IMR-90 (cell line): ENCODE measurements at places on chromosomes 1 and 21.

DNA sequence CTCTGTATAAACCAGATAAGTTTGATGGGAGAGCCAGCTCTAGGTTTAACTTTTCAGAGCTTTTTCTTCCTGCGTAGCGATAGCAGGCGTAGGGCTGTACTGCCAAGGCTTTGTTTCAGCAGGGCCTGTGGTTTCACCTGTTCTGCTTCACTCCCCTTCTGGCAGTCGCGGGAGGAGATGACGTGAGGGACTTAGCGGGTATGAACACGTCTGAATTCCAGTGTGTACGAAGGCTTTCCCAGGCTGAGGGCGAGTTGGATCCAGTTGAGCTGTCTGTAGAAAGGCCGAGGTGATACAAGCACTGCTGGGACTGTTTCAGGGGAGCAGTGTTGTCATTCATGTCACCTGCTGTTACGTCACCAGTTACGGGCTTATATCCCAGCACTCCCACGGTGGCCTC is 21.2 kb downstream of the PEX14 start:
- DNase-seq, result no peak

DNA sequence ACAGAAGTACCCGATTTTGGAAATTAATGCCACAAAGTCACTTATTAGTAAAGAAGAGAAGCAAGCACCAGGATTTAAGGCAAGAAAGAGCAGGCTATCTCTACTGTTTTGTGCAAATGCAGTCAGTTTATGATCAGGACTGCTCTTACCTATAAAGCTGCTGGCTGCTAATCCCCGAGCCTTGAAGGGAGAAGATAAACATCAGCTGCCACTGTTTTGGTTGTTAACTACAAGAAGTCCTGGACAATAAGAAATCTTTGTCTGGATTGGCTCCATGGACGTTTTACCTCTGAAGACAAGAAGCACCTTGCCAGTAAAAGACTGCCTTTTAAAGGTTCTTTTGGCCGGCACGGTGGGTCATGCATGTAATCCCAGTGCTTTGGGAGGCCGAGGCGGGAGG is 21.4 kb downstream of the FRRS1 start:
- no peak for DNase-seq

DNA sequence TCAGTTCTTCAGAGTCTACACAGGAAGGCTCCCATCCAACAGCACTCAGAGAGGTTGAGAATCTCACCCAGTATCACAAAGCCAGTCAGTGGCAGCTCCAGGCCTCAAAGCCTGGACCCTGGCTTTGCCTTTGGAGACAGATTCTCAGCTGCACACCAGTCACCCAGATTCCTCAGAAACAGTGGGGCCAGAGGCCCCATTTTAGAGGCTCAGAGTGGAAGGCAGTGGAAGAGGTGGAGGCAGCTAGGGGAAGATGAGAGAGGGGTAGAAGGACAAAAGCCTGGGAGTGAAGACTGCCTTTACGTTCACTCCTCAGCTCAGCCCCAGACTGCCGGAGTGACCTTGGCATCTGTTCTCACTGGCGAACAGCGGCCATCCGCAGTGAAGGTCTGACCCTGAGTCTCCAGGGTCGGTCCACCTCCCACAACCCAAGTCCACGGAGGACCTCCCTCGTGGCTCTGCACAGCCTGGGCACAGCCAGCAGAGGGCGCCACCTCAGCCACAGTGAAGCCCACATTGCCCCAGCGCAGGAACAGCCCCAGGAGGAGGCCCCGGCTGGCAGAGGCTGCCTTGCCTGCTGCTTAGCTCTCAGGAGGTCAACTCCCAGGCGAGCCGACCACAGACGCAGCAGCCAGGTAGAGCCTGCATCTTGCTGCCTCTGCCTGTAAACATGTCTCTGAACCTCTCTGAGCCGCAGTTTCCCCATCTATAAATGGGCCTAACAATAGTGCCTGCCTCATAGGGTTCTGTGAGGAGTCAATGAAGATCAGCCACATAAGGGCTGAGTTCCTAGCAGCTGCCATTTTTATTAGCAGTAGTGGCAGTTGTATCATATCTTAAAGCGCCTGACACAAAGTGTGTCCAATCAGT is 5.9 kb upstream of the FNDC5 start:
- no peak for DNase-seq

- DNase-seq, result peak; percentile 50
Measured at GRCh38 chr1:12148958-12149790, 17.6 kb upstream of the TNFRSF1B start.

DNA sequence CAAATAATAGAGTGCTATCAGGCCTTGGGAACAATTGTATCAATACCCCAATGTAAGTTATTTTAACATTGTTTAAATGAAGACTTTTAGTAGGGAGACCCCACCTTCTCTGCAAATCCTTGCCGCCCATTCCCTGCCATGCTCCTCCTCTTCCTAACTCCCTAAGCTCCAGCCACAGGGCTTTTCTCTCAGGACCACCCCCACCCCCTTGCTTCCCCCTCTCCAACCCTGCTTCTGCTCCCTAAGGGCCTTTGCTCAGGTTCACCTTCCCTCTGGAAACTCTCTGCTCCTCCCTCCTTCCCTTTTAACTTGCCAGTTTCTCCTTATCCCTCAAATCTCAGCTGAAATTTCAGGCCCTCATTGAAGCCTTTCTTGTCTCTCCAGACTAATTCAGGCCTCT is 16.8 kb downstream of the CCDC190 start:
- DNase-seq, result no peak

DNA sequence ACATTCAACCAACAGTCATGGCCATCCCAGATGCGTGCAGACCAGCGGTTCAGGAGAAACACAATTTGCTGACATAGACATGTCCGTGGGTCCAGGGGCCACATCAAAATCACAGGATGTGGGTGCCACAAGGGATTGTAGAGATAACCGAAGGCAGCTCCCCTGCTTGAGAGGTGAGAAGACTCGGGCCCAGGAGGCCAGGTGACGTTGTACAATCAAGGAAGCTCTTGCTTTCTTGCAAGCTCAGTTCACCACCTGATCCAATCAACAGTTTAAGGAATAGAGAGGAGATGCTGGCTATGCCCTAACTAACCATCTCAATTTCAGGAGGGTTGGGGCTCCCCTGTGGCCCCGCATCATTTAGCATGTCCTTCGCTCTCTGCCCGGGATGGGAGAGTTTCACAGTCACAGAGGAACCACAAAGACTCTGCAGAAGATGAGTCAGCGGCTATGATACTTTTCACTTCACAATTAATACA is 19.5 kb downstream of the UBASH3A start:
- DNase-seq, result no peak

- no peak for DNase-seq
Measured at GRCh38 chr1:112926858-112927257, 29.1 kb downstream of the SLC16A1 start.

- no peak for DNase-seq
Measured at GRCh38 chr1:199545780-199546179, 481.7 kb upstream of the NR5A2 start.

DNA sequence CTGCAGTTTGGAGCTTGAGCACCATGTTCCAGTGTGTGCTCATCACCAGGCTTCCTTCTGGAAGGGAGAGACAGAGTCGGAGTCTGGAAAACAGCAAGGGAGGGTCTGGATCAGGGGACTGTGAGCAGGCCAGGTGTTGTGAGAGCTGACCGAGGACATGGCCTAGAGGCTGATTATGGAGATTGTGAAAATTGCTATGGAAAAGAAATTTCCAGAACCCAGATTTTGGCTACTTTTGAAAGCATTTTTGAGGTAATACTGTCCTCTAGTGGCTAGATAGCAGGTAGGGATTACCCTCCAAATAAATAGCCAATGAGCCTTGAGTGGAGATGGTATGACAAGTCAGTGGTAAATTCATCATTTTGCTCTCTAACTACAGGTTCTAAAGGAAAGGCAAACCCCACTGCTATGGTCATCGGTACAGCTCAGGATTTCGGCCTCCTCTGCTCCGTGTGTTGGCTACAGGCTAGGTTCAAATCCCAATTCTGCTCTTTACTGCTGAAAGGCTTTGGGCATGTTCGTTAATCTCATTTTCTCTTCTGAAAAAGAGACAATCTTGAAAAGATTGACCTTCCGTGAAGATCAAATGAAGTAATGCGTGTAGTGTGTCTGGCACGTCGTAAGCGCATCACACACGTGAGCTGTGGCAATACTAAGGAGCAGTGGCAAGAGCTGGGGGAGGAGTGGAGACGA is 1.0 kb upstream of the HAO2 start:
- DNase-seq, result peak; percentile 45

DNA sequence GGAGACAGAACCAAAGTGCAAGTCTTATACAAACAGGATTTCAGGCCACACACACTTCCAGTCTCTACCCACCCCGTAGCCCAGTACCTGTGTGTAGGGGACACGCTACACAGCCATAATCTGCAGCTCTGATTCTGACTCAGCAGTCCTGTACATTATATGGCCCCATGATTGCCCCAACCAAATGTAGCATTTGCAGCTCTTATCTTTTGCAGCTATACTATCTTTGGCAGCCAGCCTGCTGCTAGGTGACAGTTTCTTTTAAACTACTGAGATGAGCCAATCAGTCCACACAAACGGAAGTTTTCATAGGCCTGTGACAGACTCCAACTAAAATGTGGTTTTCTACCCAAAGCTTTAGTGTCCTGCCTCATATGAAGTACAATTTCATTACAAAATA is 259.6 kb upstream of the ST6GALNAC5 start:
- DNase-seq, result no peak

DNA sequence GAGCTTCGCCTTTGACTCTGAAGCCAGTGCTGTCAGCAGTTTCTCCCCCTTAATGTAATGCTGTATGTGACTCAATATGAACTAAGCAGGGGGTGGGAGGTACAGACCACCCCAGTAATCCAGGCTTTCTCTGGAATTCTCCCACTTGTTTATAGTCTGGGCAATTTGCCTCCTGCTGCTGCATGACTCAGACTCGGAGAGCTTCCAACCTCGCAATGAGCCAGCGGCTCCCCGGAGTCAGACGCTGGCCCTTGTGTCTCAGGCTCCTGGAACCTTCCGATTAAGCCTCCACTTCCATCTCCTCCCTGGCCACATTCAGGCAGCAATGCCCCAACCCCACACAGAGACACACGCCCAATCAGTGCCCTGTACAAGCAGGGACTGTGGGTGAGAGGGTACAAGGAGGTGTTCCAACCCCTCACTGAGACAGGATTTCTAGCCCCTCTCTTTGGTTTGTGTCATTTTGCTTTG is 471.7 kb upstream of the VAMP3 start:
- peak; percentile 100 for DNase-seq

- peak; percentile 65 for DNase-seq
Measured at GRCh38 chr1:24111996-24112779, at the start of gene MYOM3. Gene MYOM3, minus strand, starts transcription at chr1:24112135. Its CDS starts 3,499 bp downstream, at chr1:24108636.

- no peak for DNase-seq
Measured at GRCh38 chr1:9078752-9079500, 9.5 kb upstream of the SLC2A5 start.

DNA sequence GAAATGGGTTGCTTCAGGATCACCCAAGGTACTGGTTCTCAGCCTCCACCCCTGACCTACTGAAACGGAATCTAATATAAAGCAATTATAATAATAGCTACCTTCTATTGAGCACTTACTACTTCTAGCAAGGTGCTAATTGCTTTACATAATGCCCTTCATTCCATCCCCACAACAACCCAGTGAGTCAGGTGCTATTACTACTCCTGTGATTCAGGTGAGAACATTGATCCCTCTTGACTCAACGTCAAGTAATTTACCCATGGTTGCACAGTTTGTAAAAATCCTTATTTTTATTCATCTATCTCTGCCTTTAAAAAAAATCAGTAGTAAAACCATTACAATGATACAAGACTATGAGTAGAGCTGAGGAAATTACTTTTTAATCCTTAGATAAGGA is 85.2 kb downstream of the UCHL5 start:
- no peak for DNase-seq

DNA sequence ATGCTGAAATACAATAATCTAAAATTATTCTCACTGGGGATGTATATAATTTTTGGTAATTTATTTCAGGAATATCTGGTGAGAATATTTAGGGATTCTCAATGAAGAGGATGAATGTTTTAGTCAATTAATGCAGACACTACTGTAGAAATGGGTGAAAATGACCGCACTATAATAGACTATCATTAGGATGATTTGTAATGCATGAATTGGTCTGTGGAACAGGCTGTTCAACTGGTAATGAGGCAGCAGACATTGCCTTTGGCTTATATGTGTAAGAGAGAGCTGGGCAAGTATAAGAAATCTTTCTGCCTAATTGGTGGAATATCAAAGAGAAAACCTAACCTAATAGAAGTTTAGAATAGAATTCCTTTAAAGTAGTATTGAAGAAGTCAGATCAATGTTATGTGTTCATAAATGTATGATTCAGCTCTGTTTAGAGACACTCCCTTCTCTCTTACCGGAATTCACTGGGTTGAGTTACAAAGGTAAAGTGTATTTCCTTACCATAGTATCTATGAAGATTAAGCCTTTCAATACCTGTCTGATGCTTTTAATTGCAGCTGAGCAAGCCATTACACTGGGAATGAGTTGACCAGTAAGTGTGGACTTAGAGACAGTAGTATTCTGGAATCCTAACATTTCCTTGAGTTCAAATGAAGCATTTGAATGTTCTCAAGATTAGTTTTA is 274.5 kb downstream of the S1PR1 start:
- no peak for DNase-seq

GRCh38 chr1:30976143-30976542 is 67.6 kb upstream of the SDC3 start:
- peak; percentile 31 for DNase-seq

DNA sequence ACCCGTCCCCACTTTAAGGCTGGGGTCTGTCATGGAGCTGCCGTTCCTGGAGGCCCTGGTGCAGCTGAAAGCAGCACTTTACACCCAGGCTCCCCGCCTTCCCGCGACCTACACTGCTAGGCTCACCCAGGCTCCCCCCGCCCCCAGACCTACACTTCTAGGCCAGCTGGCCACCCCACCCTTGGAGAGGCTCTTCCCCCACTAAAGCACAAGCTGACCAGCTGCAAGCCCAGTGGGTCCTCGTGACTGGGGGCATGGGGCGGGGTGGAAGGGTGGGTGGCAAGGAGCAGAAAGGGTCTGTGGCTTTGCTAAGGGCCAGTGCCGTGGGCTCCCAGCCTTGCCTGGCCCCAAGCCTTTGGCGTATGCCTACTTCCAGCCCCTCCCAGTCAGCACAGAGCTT is 9.7 kb upstream of the ARHGEF16 start:
- no peak for DNase-seq

DNA sequence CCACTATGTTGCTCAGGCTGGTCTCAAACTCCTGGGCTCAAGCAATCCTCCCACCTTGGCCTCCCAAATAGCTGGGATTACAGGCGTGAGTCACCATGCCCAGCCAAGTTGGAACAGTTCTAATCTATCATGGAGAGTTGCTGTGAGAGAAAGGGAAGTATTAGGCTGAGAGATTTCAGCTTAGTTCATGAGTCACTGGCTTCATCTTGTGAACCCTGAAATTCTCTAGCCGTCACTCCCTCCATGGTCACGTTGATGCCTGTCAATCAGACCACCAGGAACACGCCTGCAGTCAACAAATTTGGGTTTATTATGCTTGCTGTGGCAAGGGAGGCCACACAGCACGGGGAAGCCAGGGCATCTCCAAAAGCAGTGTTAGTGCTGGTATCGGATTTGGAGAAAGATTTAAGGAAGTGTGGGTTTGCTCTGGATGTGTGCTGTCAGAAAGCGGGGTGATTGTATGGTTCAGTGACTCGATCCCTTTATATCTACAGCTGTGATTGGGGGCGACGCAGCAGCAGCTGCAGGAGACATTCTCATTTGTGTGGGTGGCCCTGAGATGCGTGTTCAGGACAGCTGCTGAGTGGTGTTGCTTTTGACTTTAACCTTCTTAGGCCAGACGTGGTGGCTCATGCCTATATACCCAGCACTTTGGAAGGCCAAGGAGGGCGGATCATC is 18.7 kb downstream of the UQCRHL start:
- DNase-seq, result peak; percentile 75
